HepG2 (cell line): ENCODE measurements at places on chromosomes 7 and 10. TPM values are rescaled to one million over a fixed set of nuclear protein-coding genes. Genes with fewer than 3 reads are reported as not detected.

The SPRN gene
- total RNA-seq, result not detected in 2 replicates

The TCF7L2 gene
- 3.5 and 3.9 TPM in 2 replicates for total RNA-seq

The WNT2 gene
- total RNA-seq, result not detected in 2 replicates

The TAS2R38 gene
- total RNA-seq, result not detected in 2 replicates

The TMEM229A gene
- total RNA-seq, result not detected in 2 replicates

The FKBP6 gene
- 0.13 and 0.20 TPM in 2 replicates for total RNA-seq

The SPDYE9 gene
- total RNA-seq, result not detected in 2 replicates

The FBXL15 gene
- total RNA-seq, result 8.3 and 8.6 TPM in 2 replicates

The WNT16 gene
- not detected in 2 replicates for total RNA-seq

DNA sequence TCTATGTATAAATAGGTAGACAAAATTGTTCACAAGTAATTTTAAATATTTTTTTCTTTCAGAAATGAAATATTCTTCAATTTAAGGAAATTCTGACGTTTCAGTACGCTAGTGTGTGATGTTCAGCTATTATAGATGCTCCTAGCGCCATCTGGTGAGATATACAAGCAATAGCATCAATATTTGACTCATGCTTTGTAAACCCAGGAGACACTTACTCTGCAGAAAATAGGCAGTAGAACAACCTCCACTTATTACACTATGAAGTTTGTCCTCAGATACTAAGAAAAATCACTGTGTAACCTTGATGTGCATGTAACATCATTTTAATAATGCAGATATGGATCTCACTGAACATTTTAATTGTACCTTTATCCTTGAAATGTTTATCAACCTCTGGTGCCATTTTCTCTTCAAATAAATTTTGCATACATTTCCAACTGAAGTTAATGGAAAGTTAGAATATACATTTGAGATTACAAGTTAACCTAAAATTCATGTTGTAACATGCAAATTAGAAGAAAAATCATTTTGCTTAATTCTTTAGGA is 151.5 kb upstream of the FAM3C start:
- DNase-seq, result peak; percentile 44
- H3K4me3 ChIP-seq, result no peak overlapping the region

- no peaks in the 10 kb centered on the region for H3K36me3 ChIP-seq
- no peaks in the 10 kb centered on the region for H3K27me3 ChIP-seq
- DNase-seq, result no peak
- H3K4me1 ChIP-seq, result no peaks in the 10 kb centered on the region
- no peak overlapping the region for H3K27ac ChIP-seq
- H3K4me3 ChIP-seq, result no peak overlapping the region
These were observed 434.3 kb upstream of the SEMA3D start for GRCh38 chr7:85620936-85621685.

DNA sequence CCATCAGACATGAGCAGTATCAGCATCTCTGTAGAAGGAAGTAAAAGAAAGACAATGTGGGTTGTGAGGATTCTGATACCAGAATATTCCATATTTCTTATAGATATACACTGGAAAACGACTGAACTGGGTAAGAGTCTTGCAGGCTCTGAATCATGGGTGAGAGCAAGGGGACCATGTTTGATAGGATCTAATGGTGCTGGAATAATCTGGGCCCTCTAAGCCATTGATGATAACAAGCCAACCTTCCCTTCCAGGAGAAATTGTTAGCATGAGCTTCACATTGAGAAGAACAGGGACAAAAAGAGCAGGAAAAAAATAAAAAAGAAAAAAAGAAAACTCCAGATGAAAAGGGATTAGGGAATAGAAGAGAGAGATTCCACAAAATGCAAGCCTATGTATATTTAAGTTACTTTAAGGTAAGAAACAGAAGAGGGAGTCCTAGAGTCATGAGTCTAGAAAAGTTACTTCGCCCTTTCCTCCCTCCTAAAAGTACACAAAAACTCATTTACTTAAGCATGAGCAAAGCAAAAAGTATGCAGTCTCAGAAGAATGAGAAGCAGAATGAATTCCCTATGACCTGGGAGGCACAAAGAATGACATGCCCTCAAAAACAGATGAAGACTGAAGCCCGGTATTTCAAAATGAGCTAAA is 181.9 kb downstream of the TMEM26 start:
- no peak overlapping the region for H3K27ac ChIP-seq
- no peaks in the 10 kb centered on the region for H3K4me1 ChIP-seq
- H3K36me3 ChIP-seq, result no peaks in the 10 kb centered on the region
- H3K27me3 ChIP-seq, result no peaks in the 10 kb centered on the region
- DNase-seq, result peak; percentile 15
- H3K4me3 ChIP-seq, result no peak overlapping the region

DNA sequence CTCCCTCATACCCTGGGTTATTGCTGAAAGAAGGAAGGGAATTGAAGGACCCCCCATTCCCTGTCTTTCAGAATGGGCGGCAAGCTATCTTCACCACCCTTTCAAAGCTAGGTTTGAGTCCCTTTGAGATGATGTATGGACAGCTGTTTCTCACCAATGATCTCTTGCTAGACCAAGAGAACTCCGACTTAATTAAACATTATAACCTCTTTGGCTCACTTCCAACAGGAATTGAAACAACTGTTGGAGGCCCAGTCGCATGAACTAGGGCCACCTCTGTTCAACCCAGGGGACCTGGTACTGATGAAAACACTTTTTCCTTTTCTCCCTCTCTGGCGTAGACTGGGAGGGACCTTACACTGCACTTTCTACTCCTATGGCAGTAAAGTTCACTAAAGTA is 110.6 kb downstream of the ITGB8 start:
- no peaks in the 10 kb centered on the region for H3K36me3 ChIP-seq
- H3K4me1 ChIP-seq, result no peaks in the 10 kb centered on the region
- DNase-seq, result no peak
- H3K27me3 ChIP-seq, result no peaks in the 10 kb centered on the region

DNA sequence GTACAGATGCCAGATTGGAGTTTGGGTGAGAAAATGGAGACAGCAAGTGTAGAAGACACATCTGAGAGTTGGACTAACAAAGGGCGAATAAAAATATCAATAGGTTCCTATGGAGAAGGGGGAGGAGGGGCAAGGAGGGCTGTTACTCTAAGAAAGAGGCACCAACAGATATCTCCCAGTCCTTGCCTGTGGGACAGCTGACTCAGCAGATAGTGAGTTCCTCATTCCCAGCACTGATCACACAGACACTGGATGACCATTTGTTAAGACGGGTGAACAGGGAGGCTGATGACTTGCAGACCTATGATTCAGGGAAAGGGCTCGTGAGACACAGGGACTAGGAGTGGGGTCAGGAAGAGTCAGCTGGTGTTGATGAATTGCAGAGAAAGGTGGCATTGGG is 5.7 kb upstream of the PRR15 start:
- no peaks in the 10 kb centered on the region for H3K27me3 ChIP-seq
- H3K4me3 ChIP-seq, result no peak overlapping the region
- no peak overlapping the region for H3K27ac ChIP-seq
- H3K36me3 ChIP-seq, result no peaks in the 10 kb centered on the region
- peaks cover 8% of the 10 kb centered on the region for H3K4me1 ChIP-seq

DNA sequence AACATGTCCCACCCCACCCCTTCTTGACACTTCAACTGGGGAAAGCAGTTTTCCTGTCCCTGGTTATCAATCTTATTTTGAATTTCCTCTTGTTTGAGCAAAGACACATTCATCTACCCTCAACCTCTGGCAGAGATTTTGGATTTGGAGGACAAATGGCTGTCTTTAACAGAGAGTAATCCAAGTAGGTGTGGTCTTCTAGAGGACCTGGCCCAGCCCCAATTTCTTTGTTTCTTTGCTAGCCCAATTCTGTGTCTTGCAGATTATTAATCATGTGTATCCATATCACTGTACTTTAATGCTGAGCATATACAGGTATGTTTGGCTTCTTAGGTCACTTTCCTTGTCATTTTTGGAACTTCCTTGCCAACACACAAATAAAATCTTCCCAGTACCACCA is 58.8 kb upstream of the ADCY1 start:
- H3K27ac ChIP-seq, result no peak overlapping the region
- H3K4me1 ChIP-seq, result no peaks in the 10 kb centered on the region
- H3K4me3 ChIP-seq, result no peak overlapping the region
- no peaks in the 10 kb centered on the region for H3K36me3 ChIP-seq
- DNase-seq, result no peak
- no peaks in the 10 kb centered on the region for H3K27me3 ChIP-seq

GRCh38 chr7:20200971-20201370 is 16.2 kb downstream of the MACC1 start:
- no peak overlapping the region for H3K4me3 ChIP-seq
- DNase-seq, result no peak
- peaks cover 11% of the 10 kb centered on the region for H3K4me1 ChIP-seq
- H3K36me3 ChIP-seq, result no peaks in the 10 kb centered on the region
- H3K27me3 ChIP-seq, result no peaks in the 10 kb centered on the region

DNA sequence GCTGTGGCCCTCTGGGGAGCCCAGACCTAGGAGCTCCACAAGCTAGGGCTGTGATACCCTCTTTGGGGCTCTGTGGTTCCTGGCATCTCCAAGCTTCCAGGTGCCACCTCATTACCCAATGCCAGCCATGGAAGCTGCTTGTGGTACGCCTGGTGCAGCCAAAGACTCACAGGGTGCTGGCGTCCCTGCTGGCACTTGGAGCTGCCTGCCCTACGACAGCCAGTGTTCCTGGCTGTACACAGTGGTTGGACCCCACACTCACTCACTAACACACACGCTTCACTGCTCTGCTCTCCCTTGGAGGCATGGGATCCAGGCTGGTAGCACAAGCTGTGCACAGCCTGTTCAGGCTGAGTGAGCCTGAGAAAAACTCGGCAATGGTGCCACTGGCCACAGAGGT is 894.1 kb upstream of the PHF14 start:
- no peak for DNase-seq
- no peak overlapping the region for H3K27ac ChIP-seq
- no peaks in the 10 kb centered on the region for H3K27me3 ChIP-seq
- H3K4me1 ChIP-seq, result no peaks in the 10 kb centered on the region
- H3K36me3 ChIP-seq, result no peaks in the 10 kb centered on the region

DNA sequence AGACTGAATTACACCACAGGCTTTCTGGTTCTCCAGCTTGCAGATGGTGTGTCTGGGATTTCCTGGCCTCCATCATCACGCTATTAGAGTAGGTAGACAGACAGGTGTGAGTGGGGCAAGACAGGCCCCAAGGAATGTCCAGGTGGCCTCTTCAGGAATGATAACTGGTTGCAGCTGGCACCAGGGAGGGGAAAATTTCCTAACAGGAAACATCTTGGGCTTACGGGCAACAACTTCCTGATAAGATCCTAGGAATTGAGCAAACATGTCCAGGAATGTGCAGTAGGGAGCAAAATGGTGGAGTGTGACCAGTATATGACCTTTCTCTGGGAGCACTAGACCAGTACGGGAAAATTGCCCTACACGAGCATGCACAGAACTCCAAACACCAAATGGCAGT is 11.3 kb downstream of the XRCC2 start:
- H3K27me3 ChIP-seq, result no peaks in the 10 kb centered on the region
- no peak overlapping the region for H3K4me3 ChIP-seq
- peaks cover 2% of the 10 kb centered on the region for H3K36me3 ChIP-seq
- peaks cover 26% of the 10 kb centered on the region for H3K4me1 ChIP-seq

DNA sequence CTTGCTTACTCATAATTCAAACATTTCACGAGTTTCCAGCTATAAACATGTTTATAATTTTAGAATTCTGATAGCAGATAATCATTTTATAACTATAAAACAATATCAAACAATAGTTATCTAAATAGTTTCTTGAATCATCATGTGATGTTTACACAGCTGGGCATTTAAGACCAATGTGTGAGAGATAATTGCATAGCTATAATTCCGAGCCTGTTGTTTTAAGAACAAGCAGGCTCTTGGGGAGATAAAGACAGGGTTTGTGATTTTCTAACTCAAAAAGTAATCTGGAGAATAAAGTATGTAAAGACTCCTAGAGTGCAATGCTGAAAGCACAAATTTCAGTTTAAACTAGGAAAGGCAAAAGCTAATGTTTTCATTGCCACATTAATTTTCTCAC is 331.2 kb downstream of the LRRTM3 start:
- H3K4me1 ChIP-seq, result peaks cover 7% of the 10 kb centered on the region; the same call in 1 of the 2 replicates
- no peak for DNase-seq
- H3K27ac ChIP-seq, result no peak overlapping the region
- no peak overlapping the region for H3K4me3 ChIP-seq
- no peaks in the 10 kb centered on the region for H3K27me3 ChIP-seq

GRCh38 chr7:129187681-129188371 is 607 bp upstream of the SMO start:
- H3K36me3 ChIP-seq, result peaks cover under 1% of the 10 kb centered on the region; the same call in 1 of the 3 replicates
- DNase-seq, result no peak
- no peaks in the 10 kb centered on the region; the same call in 2 of the 3 replicates for H3K27me3 ChIP-seq
- peak overlapping the region; percentile 76 for H3K27ac ChIP-seq
- H3K4me3 ChIP-seq, result peak overlapping the region; percentile 85
- H3K4me1 ChIP-seq, result peaks cover 63% of the 10 kb centered on the region

GRCh38 chr10:79044036-79044632 is 24.6 kb upstream of the ZMIZ1 start:
- H3K4me3 ChIP-seq, result no peak overlapping the region
- H3K27me3 ChIP-seq, result peaks cover 6% of the 10 kb centered on the region; the same call in 1 of the 2 replicates

DNA sequence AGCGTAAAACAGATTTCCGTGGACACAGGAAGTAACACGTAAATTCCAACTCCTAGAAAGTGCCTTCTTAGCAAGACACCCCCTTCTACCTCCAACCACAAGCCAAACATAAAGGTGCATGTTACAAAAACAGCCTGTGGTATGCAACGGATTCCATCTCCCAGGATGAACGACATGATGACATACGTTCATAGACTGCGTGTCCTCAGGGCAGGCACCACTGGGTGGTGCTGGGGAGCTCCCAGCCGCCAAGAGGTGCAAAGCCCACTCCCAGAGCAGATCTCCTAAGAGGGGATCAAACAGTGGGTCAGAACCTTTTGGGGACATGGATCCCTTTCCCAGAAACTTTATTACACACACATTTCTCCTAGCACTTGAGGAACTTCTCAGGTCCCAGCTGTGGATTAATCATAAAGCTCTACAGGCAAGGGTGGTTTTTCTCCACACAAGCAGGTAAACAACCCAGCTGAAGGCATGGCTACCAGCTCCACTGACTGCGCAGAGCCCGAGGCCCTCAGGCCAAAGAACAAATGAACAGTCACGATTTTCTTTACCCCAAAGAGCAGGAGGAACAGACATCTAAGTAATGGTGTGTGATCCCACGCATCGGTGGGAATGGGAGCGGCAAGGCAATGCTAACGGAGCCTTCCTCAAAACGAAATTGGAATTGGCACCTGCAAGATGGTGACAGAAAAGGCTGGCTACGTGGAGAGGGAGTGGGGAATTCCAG is 13.8 kb downstream of the PSAP start:
- peak; percentile 57 for DNase-seq
- no peak overlapping the region for H3K4me3 ChIP-seq
- H3K27me3 ChIP-seq, result no peaks in the 10 kb centered on the region
- H3K27ac ChIP-seq, result peak overlapping the region; percentile 15
- H3K36me3 ChIP-seq, result peaks cover 31% of the 10 kb centered on the region; the same call in 2 of the 3 replicates

DNA sequence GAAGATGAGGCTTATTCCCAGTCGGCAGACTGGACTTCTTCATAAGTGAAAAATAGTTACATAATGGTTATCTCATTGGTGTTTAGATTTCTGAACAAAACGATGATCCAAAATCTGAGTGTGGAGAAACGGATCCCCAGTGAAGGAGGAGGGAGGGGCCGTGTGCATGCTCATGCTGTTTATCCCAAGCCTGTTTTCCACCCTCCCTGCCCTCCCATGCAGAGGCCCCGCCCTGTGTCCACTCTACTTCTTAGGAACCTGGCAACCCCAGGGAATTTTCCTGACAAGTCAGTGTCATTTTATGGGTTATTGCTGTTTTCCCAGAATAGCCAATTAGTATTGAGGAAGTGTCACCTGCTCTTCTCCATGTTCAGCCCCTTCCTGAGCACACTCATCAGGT is 174.0 kb downstream of the CELF2 start:
- H3K36me3 ChIP-seq, result no peaks in the 10 kb centered on the region
- no peak overlapping the region for H3K4me3 ChIP-seq
- H3K4me1 ChIP-seq, result no peaks in the 10 kb centered on the region
- DNase-seq, result no peak
- no peak overlapping the region for H3K27ac ChIP-seq

- DNase-seq, result no peak
- H3K4me1 ChIP-seq, result peaks cover 22% of the 10 kb centered on the region
- H3K36me3 ChIP-seq, result no peaks in the 10 kb centered on the region
- no peak overlapping the region for H3K4me3 ChIP-seq
These were observed 18.0 kb upstream of the NPVF start for GRCh38 chr7:25246306-25246705.
